ENCODE measurements at places on chromosomes 16 and 17.
A peak's percentile ranks its signal among the peaks of the same experiment; 100 is the strongest.

DNA sequence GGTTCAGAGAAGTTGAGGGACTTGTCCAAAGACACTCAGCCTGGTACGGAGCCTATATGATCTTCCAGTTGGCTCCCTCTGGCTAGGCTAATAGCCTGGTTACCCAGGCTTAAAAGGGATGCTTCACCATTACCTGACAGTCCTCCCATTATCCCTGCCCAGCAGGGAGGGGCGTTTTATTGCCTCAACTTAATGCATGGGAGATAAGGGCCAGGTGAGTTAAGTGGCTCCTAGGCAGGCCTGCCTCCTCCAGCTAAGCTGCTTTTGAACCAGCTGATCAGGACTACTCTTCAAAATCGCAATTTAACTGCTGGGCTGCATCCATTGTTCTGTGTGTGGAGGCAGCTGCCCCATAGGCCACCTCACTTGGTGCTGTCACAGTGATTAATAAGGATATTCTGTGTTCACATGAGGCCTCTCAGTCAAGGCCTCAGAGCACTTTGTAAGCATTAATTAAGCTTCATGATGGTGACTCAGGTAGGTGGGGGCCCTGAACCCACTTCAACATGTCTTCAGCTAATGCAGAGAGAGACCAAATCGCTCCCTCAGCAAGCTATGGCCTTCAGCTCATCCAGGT is 27.9 kb downstream of the SMPD3 start:
- no peak for DNase-seq

GRCh38 chr16:83269048-83269447 is 538.7 kb upstream of the HSBP1 start:
- no peak for DNase-seq

- no peak for DNase-seq
These were observed 11.4 kb downstream of the UNC13D start for GRCh38 chr17:75832652-75833400.

DNA sequence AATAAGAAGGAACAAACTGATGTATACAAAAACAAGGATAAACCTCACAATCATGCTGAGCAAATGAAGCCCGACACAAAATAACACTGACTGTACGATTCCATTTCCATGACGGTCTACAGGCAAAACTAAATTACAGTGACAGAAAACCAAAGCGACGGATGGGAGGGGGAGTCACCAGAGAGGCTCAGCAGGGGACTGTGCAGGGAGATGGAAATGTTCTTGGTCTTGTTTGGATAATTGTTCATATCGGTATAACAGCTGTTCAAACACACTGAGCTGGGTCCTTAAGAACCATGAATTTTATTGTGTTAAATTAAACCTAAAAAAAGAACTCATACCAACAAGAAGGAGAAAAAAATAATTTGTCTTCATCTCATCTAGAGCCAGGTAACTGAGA is 97.8 kb downstream of the NXN start:
- DNase-seq = no peak

DNA sequence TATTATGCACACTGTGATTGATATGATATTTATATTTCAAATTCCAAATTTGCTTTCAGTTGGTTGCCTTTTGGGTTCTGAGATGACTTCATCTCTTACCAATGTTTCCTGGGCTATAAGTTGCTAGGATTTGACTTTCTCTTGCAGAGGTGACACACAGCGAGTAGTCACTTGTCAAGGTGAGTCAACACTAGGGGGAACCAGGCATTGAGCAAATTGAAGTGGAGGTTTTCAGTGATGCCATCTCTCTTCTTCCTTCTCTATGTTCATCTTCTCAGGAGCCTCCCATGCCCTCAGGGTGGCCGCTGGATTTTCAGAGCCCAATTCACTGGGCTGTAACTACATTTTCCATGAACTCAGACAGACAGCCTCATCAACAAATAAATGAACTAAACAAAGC is 6.0 kb upstream of the CPD start:
- DNase-seq = no peak

DNA sequence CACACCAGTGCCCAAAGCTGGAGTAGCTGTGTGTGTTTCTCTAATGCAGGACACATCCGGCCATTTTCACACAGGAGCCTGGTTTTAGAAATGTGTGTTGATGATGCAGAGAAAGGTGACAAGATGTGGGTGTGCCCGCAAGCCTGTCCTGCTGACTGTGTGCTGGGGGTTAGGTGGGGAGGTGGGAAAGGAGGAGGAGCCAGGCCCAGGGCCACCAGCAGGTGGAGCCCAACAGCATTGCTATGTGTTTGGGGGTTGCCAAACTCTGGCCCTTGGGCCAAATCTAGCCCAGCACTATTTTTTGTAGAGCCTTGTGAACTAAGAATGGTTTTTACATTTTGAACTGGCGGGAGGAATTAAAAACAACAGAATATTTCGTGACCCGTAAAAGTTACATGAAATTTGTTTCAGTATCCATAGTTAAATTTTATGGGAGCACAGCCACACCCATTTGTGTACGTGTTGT is 61.7 kb upstream of the LGALS9 start:
- DNase-seq = no peak

DNA sequence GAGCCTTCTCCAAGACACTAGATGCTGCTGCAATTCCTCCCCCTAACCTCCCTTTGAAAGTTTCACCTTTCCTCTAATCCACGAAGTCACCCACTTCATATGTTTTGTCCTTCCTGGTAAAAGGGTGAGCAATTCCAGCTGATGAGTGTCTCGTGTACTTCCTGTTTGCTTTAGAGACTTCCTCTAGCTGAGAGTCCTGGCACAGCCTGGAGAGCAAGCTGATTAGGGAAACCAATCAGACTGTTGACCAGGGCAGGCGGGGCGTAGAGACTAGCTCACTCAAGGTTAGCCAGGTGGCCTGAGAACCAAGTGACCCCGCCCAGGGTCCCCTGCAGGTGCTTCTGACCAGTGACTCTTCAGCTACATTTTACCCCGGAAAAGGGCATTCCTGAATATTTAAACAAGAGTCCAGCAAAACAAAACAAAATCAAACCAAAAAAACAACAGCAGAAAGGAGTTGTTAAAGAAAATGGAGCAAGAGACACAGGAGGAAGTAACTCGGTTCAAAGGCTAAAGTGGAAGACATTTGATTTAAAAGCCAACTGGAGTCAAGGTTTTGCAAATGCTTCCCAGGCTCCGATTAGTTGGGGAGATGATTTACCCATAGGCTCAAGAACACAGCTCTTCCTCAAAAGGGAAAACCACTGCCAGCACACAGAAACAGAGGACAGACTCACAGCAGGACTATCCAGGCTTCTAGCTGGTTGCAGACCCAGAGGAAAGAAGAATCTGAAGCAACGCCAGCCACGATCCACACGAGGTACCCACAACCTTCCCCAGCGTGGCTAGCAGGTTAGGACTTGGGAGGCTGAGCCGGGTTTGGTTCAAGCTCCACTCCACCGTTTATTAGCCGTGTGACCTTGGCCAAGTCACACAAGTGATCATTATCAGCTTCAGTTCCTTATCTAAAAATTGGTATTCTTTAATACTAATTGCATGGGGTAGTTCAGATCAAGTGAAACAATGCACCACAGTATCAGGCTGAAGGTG is 13.4 kb downstream of the HSPB9 start:
- DNase-seq = no peak

DNA sequence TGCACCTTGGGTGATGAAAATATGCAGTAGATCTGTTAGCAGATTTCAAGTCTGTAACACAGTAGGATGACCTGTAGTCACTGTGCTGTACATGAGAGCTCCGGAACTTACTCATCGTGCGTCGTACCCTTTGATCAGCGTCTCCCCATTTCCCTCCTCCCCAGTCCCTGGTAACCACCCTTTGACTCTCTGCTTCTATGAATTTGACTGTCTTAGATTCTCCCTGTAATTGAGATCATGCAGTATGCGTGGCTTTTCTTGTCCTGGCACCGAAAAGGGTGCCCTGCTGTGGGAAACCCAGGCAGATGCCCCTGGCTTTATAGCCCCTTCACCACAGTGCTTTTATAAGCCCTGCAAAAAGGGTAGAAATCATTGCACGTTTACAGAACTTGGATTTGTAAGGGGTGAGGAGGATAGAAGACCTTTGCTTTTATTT is 20.5 kb downstream of the CLEC16A start:
- peak; percentile 65 for DNase-seq

DNA sequence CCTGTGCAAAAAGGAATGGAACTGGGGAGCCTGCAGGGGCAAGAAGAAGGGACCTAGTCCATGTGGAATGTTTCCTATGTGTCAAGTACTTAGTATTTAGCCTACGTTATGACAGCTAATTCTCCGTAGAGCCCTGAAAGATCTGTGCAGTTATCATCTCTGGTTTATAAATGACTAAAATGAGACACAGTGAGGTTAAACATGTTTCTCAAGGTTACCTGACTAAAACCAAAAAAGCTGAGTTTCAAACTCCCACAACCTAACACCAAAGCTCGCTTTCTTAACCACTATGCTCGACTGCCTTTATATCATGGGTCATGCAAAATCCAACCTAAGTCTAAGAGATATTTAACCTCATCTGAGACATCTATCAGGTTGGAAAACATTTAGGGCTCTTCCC is 53.3 kb upstream of the CCL2 start:
- DNase-seq = no peak

Measured in T follicular helper cell (primary cell).